Mesendoderm (in vitro differentiated cells): ENCODE measurements at places on chromosomes 6 and 20.

DNA sequence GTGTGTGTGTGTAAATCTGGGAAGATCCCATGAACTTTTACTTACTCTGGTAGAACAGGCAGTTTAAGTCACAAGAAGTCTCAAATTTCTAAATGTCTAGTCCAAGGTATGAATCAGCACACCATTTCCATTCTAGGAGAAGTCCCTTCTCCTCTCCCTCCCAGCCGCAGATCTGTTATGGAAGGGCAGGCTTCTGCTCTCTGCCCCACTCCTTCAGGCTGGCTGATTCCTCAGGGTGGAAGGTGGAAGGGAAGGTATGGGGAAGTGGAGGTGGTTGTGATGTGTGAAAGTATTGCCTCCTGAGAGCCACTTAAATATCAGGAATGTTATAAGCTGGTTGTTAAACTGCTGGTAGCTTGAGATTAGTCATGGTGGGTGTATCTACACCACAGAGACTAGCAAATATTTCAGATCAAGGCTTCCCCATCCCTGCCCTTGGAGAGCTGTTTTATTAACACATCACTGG lies 44.5 kb upstream of the LAMA4 start:
- DNase-seq = peak; percentile 36

GRCh38 chr20:10986586-10986985 lies 312.8 kb upstream of the JAG1 start:
- no peak for DNase-seq

GRCh38 chr6:36738108-36738507 lies 40.5 kb downstream of the RAB44 start:
- no peak for DNase-seq

- DNase-seq = no peak
These were observed 46.9 kb upstream of the SMIM29 start for GRCh38 chr6:34295721-34296120.

- DNase-seq = no peak
These were observed 252.9 kb downstream of the GRM1 start for GRCh38 chr6:146281651-146282362.

DNA sequence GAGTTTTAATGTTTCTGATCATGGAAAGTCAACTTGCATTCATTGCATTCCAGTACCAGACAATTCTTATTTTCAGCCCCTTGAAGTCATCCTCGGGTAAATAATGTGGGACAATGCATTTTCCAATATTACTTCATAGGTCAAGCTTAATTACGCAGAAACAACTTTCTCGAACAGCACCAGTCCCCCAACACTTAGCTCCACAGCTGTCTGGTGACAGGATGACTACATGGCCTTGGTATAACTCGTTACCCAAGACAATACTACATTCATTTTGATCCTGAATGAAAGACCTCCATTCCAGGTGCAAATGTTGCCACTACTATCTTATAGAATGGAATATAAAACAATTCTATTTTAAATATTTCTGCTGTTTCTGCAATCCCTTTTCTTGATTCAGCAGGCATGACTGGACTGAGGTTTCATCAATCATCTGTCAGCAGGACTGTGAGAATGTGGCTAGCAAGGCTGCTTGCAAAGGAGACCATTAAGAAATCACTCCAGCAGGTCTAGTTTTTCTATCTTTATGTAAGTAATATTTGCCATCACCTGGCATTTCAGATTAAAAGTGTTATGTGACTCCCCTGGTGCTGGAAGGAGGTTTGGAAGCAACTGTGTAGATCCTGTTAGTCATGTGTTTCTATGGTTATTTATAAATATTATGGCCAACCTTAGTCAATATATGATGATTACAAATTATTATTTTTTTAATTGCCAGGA lies 147.9 kb downstream of the HAO1 start:
- no peak for DNase-seq

DNA sequence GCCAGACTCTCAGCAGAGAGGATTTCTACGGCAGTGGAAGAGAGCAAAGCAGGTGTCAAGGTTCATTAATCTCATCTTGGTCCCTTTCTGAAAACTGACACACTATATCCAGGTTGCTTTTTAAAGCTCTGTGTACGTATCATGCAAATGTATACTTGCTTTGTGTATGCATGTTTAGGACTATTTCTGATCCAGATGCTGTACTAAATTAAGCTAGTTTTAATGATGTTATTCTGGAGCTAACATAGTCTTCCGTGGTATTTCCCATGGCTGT lies 59.2 kb upstream of the SNX9 start:
- DNase-seq = no peak

DNA sequence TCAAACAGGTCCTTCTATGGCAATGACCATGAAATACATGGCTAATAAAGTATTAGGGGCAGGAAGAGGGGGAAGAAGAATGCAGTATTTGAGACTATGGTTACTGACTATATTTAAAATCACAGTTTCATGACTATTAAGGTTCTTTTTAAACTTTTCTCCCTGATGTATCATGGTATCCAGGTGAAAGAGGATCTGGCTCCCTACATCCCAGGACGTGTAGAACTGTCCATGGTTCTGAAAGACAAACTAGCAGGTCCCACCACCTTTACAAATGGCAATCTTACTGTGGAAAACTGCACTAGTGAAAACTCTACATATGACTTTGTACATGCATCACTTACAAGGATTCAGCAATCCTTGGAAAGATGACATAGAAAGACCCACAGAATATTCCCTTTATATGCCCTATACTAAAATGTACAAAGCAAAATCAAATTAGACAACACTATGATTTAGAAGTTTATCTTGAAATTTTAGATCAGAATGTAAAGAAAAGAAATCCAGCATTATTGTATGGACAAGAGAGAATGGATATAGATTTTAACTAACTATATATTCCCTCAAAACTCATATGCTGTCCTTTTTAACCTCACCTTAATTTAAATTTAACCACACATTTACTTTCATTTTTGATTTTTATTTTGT lies 33.5 kb downstream of the RPP21 start:
- DNase-seq = peak; percentile 50

DNA sequence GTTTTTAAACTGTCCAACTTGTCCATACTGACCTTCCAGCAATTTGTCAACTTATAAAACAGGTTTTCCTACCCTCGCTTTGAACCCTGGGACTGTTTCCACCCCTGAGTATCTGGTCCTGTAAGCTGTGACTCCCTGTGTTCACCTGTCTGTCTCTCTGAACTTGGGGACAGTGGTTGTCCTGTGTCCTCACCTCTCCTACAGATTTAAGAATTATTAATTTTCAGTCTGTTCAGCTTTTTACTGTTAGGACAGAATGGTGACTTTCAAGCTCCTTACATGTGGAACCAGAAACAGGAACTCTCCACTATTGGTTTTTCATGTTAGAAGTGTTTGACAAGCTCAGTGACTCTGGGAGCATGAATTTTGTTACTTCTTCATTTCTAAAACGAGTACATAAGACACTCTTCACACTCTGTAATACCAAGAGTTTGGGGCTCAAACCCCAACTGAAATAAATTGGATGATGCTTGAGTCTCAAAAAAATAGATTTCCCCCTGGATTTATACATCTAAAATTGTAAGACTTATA lies 713.9 kb downstream of the COL12A1 start:
- no peak for DNase-seq

- DNase-seq = peak; percentile 52
These were observed 31.7 kb upstream of the SCUBE3 start for GRCh38 chr6:35181933-35182612.

DNA sequence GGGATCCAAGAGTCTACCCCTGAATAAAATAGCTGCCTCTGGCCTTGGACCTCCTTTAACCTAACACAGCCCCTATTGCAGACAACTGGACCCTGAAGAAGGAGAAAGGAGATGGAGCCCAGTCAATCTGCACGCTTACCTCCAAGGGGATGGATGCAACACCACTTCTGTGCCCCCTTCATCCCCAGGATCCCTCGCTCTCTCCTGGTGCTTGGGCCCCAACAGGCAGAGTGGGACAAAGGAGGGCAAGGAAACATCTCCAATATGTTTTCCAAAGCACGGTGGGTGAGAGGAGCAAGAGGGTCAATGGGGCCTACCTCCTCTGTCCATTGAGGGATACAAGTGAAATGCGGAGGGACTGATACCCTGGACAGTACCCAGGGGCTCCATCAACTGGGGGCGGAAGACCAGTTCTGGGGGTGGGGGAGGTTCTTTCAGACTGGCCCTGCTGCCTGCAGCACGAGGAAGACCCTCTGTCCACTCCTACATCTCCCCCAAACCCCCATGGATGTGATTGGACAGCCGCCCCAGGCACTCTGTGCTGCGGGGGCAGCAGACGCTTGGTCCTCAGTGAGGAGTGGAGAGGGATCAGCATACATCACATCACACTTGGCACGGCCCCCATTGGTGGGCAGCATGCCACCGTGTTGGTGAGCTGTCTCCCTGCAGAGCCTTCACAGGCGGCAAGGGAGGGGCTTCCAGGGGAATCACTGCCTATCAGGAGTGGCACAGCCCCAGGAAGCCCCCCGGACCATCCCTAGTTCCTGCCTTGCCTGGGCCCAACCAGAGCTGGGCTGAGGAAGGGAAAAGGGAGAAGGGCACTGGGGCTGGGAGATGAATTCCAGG lies 70.6 kb downstream of the MRPL14 start:
- DNase-seq = no peak

DNA sequence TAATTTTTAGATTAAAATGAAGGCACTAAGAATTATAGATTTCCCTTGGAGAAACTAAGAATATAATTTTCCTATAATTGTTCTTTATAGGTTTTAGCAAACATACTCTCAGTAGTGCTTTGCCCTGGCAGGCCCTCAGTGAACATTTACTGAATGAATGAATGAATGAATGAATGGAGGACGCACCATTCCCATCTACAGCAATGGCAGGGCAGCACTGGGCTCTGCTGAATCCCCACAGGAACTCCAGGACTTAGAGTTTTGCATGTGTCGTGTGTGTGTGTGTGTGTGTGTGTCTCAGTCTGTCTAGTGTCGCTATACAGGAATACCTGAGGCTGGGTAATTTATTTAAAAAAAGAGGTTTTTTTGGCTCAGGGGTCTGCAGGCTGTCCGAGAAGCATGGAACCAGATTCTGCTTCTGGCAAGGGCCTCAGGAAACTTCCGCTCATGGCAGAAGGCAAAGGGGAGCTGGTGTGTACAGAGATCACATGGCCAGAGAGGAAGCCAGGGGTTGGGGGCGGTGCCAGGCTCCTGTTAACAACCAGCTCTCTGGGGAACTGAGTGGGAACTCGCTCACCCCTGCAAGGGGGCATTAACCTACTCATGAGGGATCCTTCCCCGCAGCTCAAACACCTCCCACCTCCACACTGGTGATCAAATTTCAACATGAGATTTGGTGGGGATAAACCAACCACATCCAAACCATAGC lies 20.1 kb downstream of the RNASET2 start:
- DNase-seq = no peak

GRCh38 chr20:57795977-57796560 lies 86.3 kb upstream of the PMEPA1 start:
- DNase-seq = no peak

- no peak for DNase-seq
These were observed 41.7 kb upstream of the TTPAL start for GRCh38 chr20:44433751-44434538.

DNA sequence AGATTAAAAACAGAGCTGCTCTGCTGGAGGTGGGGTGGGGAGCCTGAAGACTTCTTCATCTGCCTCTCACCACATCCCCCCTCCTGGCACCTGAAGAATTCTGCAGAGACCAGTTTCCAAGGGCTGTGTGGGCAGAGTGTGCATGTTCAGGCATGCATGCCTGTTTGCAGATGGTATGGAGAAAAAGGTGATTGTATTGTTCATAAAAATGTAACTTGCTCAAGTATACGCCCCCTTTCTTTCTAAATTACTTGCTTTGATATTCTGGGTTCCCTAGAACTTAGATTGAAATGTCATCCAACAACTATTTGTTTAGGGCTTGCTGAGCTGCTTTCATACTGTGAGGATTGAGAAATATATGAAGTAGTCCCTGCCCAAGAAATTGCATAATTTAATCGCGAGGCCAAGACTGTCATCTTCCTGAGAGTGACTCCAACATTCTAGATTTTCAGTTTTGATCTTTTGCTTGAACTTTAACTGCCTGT lies 83.6 kb downstream of the LCA5 start:
- no peak for DNase-seq

GRCh38 chr20:46761566-46761965 lies 52.1 kb downstream of the SLC2A10 start:
- no peak for DNase-seq

GRCh38 chr6:104019075-104019753 lies 840.5 kb downstream of the HACE1 start:
- no peak for DNase-seq
